ENCODE measurements at places on chromosomes 11 and 22.

DNA sequence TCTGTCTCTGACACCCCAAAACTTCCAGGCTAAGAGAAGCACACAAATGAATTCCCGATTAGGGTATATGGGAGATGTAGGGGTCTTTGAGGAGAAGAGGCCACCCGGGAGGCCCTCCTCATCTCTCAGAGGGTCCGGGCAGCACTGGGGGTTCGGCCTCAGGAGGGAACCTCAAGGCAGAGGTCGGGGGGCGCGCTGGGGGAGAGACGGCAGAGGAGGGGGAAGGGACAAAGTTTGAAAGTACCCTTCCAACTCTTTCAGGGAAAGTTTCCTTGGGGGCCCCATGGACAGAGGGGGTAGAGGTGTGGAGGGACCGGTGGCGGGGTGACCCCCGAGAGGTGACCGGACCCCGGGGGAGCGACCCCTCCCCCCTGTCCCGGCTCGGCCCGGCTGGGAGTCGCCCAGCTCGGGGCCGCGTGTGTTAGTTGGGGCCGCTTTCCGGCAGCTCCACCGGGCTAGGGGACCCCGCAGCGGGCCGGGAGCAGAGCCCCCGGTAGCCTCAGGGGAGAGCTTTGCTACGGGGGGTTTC is 3.3 kb upstream of the GCAT start:
- H3K4me1 ChIP-seq = peaks cover 13% of the 10 kb centered on the region
- H3K27me3 ChIP-seq = peaks cover 11% of the 10 kb centered on the region
- no peaks in the 10 kb centered on the region for H3K36me3 ChIP-seq
- H3K27ac ChIP-seq = peak overlapping the region; percentile 68
- ATAC-seq = no peak

DNA sequence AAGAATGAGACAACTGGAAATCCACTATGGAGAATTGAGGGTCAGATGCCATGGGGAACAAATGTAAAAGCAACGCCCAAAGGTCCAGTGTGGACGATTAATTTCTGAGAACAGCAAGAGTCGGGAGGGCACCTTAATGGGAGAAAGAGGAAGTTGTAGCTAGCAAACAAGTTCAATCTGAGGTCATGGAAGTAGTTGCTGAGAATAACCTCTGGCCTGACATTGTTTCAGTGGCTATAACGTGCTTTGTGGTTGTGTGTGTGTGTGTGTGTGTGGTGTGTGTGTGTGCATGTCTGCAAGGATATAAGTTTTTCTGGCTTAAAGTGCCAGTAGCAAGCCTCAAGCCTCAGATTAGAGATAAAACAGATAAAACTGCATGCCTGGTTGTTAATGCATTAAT is 1630.1 kb upstream of the TENM4 start:
- H3K4me3 ChIP-seq = no peak overlapping the region
- ATAC-seq = no peak
- H3K36me3 ChIP-seq = no peaks in the 10 kb centered on the region
- no peaks in the 10 kb centered on the region for H3K4me1 ChIP-seq
- no peak overlapping the region for H3K27ac ChIP-seq

DNA sequence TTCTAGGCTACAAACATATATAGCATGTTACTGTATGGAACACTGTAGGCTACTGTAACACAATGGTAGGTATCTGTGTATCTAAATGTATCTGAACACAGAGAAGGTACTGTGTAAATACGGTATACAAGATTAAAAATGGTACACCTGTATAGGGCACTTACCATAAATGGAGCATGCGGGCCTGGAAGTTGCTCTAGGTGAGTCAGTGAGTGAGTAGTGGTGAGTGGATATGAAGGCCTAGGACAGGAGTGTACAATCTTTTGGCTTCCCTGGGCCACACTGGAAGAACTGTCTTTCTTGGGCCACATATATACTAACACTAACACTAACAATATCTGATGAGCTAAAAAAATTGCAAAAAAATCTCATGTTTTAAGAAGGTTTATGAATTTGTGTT is 21.4 kb downstream of the RNF141 start:
- no peak overlapping the region for H3K27ac ChIP-seq
- H3K4me1 ChIP-seq = no peaks in the 10 kb centered on the region
- H3K27me3 ChIP-seq = no peaks in the 10 kb centered on the region
- no peak for ATAC-seq

- no peaks in the 10 kb centered on the region for H3K36me3 ChIP-seq
- H3K4me3 ChIP-seq = no peak overlapping the region
- peaks cover 3% of the 10 kb centered on the region for H3K27me3 ChIP-seq
- no peaks in the 10 kb centered on the region for H3K4me1 ChIP-seq
Observed at GRCh38 chr11:87425391-87425790, 387.7 kb downstream of the TMEM135 start.

GRCh38 chr11:134074346-134074745 is 5.5 kb downstream of the JAM3 start:
- ATAC-seq = no peak
- H3K4me3 ChIP-seq = no peak overlapping the region
- H3K27ac ChIP-seq = no peak overlapping the region
- no peaks in the 10 kb centered on the region for H3K36me3 ChIP-seq

DNA sequence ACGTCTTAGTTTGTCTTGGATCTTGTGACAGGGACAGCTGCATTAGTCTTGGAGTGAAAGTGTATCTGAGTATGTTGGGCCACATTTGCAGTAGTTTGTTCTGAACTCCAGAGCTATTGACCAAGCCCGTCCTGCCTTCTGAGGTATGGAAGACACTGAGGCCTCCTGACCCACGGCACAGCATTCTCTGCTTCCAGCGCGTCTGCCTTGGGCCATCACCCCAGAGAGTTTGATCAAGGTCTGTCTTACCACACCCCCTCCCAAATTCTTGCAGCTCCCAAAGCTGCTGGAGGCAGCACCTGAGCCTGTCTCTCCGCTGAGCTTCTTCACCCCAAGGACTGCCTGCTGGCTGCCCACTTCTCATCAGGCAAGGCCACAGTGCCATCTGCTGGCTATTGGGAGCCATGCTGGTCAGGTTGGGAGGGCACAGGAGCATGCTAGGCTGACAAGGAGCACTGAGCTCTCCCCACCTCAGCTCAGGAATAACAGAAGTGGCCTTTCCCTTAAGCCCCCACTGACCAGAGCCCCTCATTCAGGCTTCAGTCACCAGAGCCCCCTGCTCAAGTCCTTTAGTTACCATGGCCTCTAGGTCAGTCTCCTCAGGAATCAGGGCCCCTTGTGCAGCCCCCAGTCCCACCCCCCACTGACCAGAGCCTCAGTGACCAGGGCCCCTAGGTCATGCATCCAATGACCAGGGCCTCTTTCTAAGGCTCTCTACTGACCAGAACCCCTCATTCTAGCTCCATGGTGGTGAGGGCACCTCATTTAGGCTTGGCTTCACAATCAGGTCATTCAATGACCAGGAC is 27.2 kb upstream of the SMPD1 start:
- H3K36me3 ChIP-seq = no peaks in the 10 kb centered on the region
- no peaks in the 10 kb centered on the region for H3K27me3 ChIP-seq
- peaks cover 5% of the 10 kb centered on the region for H3K4me1 ChIP-seq
- no peak overlapping the region for H3K27ac ChIP-seq
- H3K4me3 ChIP-seq = no peak overlapping the region

GRCh38 chr11:1484695-1485503 is 1.7 kb downstream of the MOB2 start:
- peaks cover 7% of the 10 kb centered on the region for H3K4me1 ChIP-seq
- H3K4me3 ChIP-seq = no peak overlapping the region
- H3K27ac ChIP-seq = peak overlapping the region; percentile 21
- ATAC-seq = no peak
- H3K27me3 ChIP-seq = no peaks in the 10 kb centered on the region

GRCh38 chr11:67268081-67268961 is 2.0 kb downstream of the GRK2 start:
- peaks cover 78% of the 10 kb centered on the region for H3K36me3 ChIP-seq
- H3K4me1 ChIP-seq = peaks cover 38% of the 10 kb centered on the region
- H3K27me3 ChIP-seq = no peaks in the 10 kb centered on the region
- peak overlapping the region; percentile 99 for H3K27ac ChIP-seq
